ENCODE measurements at places on chromosomes 5 and 9. TPM values are rescaled to one million over a fixed set of nuclear protein-coding genes. Genes with fewer than 3 reads are reported as not detected.

SVEP1 gene
- total RNA-seq = 359 TPM

DAB2IP gene
- total RNA-seq = 86.1 TPM

IL31RA gene
- total RNA-seq = not detected

AQP3 gene
- 27.7 TPM for total RNA-seq

CDC20B gene
- total RNA-seq = not detected

RXFP3 gene
- total RNA-seq = not detected

PRDM9 gene
- total RNA-seq = not detected

SLCO4C1 gene
- total RNA-seq = 0.58 TPM

SHISAL2B gene
- not detected for total RNA-seq

SLC4A9 gene
- total RNA-seq = 0.22 TPM
